ENCODE measurements at places on chromosomes 11 and 22. TPM values are rescaled to one million over a fixed set of nuclear protein-coding genes. Genes with fewer than 3 reads are reported as not detected.

GRCh38 chr11:42631220-42631843 is 680.5 kb upstream of the API5 start:
- DNase-seq, result no peak

DNA sequence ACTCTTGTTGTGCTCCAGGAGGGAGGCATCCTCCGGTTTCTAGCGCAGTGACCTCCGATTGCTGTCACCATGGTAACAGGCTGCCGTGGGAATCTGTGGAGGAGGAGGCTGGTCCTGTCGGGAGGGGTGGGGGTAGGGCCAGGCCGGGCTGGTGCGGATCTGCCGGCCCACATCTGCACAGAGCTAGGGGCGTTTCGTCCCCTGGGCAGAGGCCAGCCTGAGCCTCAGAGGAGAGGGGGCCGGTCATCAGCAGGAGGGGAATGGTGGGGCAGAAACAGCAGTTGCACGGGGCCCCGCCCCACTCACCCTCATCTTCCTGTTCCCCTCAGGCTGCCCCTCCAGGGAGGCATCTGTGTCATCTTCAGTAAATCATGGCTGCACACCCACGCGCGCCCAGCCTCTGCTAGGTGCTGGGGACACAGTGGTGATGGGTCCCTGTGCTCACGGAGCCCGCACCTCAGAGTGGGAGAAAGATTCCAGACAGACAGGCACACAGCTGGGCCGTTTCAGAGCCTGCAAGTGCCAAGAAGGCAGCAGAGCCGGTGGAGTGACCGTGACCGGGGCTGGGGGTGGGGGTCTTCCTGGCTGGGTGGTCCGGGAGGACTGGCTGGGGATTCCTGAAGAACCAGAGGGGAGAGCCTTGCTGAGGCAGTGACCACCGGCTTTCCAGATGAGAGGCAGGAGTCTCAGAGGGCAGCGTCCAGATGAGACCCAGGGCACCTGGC is 120.5 kb downstream of the CACNA1I start:
- DNase-seq, result no peak

The PTPRCAP gene
- 0.40 TPM for total RNA-seq

- peak; percentile 51 for DNase-seq
These were observed 44.1 kb downstream of the GNB1L start for GRCh38 chr22:19810381-19811201.

The USH1C gene
- not detected for total RNA-seq

The TUT1 gene
- 11.7 TPM for total RNA-seq

GRCh38 chr22:49879871-49880270 is 26.2 kb downstream of the ZBED4 start:
- no peak for DNase-seq

DNA sequence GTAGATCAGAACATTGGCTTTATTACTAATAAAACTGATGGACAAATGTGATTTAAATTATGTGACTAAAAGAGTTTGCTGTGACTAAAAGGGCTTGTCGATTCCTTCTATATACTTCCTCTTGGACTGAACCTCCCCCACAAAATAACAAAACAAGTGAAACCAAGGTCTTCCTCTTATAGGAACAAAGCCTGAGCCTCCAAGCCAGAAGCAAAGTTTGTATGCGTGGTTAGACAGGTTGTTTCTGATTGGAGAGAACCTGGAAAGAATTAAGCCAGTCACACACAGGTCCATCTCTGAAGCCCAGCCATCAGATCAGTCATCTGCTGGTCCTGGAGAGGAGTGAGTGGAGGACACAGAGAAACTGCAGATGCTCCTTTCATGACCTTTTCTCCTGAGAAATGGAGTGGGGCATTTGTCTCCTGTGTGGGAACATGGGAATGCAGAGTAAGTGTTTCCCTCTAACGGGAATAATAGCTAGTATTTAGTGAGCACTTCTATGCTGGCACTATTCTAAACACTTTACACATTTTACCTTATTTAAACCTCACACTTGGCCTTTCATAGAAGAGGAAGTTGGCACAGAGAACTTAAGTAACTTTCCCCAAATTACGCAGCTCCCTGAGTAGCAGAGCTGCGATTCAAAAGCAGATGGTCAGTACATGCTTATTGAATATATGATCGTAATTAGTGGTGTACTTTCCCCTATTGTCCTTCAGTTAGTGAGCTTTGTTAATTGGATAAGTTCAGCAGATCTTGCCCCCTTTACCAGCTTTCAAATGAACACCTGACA is 77.1 kb downstream of the UVRAG start:
- no peak for DNase-seq

DNA sequence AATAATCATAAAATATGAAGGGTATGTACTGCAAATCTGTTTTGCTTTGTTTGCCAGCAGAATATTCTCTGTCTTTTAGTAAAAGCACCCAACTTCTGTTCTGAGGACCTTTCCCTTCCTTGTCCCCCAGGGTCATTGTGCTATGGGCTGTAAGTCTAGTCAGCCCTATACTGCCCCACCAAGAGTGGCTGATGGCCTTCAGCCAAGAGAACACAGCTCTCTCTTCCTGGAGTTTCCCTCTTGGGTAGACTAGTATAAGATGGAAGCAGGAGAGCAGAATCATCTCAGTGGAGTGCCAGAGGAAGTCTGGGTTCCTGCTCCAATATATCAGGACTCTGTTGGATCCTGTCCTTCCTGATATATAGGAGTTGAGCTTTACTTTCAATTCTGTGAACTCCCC is 29.0 kb downstream of the MMP13 start:
- DNase-seq, result no peak

DNA sequence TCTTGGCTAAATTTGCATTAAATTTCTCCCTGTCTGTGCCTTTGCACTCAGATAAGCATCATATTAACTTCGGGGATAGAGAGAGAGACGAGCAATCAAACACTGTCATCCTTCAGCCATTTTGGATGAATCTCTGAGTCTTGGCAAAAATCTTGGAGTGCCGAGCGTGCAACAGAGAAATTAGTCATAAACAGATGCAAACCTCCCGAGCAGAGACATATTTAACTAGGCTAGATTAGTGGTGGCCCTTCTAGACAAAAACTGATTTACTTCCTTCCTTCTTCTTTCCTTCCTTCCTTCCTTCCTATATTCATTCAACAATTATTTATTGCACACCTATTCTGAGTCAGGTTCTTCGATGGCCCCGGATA is 114.4 kb upstream of the BLID start:
- no peak for DNase-seq

DNA sequence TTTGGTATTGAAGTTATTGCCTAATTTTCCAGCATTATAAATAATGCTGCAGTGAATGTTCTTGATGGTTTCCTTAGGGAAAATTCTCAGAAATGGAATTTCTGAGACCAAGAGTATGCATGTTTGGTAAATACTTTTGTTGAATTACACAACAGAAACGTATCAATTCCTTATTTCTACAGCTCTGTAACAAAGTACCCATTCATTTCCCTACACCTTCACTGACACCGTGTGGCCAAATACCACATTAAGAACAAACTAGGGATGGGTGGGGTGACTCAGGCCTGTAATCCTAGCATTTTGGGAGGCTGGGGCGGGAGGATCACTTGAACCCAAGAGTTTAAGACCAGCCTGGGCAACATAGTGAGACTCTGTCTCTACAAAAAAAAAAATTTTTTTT is 21.8 kb downstream of the MCAM start:
- no peak for DNase-seq

DNA sequence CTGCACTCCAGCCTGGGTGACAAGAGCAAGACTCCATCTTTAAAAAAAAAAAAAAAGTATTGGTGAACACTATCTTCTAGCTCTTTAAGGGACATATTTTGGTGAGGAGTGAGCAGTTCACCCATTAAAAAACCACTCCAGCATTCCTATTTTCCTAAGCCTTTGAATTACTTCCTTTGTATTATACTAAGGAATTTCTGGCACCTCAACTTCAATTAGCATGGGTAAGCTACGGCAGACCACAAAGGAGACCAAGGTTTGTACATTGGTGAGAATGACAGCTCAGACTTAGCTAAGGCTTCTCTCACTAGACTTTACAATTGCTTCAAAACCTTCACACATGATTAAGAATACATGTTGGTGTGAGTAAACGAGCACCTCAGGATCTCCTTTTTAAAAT is 57.0 kb upstream of the BIRC3 start:
- no peak for DNase-seq

The CCDC116 gene
- 0.43 TPM for total RNA-seq

The DGAT2 gene
- 10.3 TPM for total RNA-seq

The CSRP3 gene
- 2,895 TPM for total RNA-seq

DNA sequence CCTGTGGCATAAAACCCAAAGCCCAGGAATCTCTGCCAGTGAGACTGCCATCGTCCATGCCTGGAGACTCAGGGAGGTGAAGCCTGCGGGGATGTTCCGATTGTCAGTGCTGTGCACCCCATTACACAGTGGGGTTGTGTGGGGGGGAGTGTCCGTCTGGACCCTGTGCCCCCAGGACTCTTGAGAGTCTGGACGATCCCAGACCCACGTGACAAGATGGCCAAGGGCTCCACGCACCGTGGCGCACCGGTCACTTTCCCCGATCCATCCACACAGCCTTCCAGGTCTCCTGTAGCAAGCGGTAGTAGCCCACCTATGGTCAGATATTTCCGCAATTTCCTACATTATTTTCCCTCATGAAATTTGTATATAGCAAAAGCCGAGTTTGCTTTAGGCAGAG is 20.9 kb upstream of the NRGN start:
- DNase-seq, result no peak

The ADORA2A gene
- total RNA-seq, result 5.3 TPM

The ALDH3B2 gene
- total RNA-seq, result not detected

The CAT gene
- 47.6 TPM for total RNA-seq

The SYNGR1 gene
- 41.1 TPM for total RNA-seq

- no peak for DNase-seq
These were observed 29.3 kb upstream of the MMP7 start for GRCh38 chr11:102559839-102560238.

DNA sequence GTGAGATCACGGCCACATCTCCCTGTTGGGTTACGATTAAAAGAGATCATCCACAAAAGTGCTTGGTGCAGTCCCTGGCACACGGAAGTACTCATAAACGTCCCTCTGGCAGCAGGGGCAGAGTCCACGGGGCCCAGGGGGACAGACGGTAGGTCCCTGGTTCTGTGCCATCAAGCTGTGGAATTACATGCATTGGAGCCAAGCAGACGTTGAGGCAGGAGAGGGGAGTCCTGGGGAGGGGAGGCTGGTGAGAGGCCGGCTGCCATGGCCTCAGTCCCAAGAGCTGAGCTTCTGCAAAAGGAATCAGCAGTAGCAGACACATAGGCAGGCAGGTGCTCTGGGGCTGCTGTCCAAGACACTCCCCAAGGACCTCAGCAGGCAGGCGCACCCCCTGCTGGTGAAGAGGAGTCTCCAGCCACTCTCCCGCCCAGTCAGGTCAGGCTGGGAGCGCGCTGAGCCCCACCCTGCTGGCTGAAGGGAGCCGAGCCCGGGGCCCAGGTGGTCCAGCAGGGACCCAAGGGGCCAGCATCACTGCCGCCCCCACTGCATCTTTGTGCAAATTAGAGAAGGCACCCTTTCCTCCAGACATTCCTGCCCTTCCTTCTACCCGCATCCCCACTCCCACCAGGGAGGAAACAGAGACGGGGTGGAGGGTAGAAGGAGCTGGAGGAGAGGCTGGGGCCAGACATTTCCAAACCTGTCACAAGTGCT is 7.6 kb upstream of the KCTD17 start:
- DNase-seq, result peak; percentile 82

GRCh38 chr11:60924110-60924905 is at the start of gene TMEM132A:
Gene TMEM132A, plus strand, starts transcription at chr11:60924460. Its CDS starts 174 bp downstream, at chr11:60924634.
- peak; percentile 88 for DNase-seq

GRCh38 chr11:65870706-65871681 is 1.6 kb downstream of the EFEMP2 start:
- no peak for DNase-seq

DNA sequence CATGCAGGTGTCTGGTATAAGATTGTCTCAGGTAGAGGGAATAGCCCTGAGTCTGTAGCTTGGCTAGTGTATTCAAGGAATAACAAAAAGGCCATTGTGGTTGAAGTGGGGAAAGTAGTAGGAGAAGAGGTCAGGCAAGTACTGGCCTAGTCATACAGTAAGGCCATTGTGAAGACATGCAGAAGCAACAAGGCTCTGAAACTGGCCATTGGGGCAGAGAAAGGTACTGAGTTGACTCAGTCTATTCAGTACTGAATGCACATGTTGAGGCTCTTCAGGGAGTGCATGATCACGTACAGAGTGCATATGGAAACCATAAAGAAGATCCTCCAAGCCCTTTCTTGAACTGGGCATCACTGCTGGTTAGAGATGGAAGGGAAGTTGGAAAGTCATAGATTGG is 477.6 kb downstream of the SOX6 start:
- DNase-seq, result no peak

DNA sequence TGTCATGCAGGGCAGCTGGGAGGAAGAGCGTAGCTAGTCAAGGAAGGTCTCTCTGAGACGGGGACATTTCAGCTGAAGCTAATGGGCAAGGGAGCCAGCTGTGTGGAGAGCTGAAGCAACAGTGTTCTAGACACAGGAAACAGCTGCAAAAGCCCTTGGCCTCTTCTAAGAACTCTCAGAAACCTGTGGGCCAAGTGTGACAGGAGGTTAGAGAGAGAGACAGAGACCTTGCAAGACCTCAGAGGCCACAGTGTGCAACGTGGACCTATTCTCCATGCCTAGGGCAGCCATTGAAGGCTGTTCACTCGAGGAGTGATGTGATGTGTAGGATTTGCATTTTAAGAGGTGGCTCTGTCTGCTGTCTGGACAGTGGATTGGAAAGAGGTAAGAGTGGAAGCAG is 48.7 kb upstream of the TNRC6B start:
- no peak for DNase-seq

GRCh38 chr11:88106666-88107065 is 68.6 kb downstream of the RAB38 start:
- no peak for DNase-seq

DNA sequence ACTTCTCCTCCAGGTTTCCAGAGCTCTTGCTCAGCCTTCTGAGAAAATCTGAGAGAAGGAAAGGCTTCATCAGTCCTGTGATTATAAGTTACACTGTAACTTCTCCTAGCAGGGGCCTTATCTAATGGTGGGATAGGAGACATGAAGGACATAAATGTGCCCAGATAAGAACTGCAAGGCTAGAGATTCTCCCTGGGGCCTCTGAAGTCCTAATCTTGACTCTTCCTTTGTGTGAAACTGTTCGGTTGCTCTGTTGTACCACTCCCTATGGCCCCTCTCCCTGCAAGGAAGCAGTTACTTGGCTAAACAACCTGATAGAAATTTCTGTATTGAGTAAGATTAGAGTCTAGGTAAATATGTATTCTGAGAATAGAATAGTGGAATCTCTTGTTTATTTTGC is 780.9 kb downstream of the ETS1 start:
- no peak for DNase-seq

GRCh38 chr11:94017446-94017845 is 3.7 kb upstream of the HEPHL1 start:
- DNase-seq, result no peak

GRCh38 chr11:120929664-120930154 is 94.2 kb upstream of the TBCEL start:
- DNase-seq, result no peak

DNA sequence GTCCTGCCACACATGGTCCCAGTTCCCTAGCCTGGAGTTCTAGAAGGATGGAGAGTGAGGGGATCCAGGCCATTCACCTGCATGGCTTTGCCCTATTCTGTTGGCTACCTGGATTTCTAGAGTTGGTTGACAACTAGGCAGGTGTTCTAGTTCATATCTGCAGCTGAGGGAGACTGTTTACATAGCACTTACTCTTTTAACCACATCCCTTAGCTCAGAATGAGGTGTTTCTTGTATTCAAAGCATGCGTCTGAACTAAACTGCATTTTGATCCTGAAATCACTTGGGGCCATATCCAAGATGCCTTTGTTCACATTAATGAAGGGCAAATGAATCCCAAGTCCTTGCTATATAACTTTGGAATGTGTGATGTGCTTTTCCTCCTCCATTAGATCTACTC is 60.9 kb downstream of the SYT13 start:
- no peak for DNase-seq

The UBASH3B gene
- total RNA-seq, result 4.2 TPM

The APOBEC3B gene
- 0.54 TPM for total RNA-seq

- DNase-seq, result no peak
These were observed 68.7 kb downstream of the PPFIBP2 start for GRCh38 chr11:7582338-7582985.

The SLC22A12 gene
- not detected for total RNA-seq

Data from cardiac septum (tissue), 1 donor.